ENCODE measurements at places on chromosomes 13 and 19. TPM values are rescaled to one million over a fixed set of nuclear protein-coding genes. Genes with fewer than 3 reads are reported as not detected.

DNA sequence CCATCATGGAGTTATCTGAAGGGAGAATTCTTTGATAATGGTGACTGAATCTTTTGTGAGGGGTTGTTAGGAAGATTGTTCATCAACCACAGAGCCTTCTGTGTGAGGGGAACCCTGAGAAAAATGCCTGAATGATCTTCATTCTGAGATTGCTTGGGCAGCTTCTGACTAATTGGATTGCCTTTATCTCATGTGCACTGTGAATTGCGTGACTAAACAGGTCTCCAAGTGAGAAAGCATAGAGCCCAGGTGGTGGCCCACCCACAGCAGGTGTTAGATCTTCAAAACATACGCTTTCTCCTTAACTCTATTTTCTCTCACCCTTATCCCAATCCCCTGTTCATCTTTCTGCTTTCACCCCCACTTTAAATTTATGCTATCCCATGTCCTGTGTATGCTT is 58.3 kb downstream of the DOCK9 start:
- no peak overlapping the region for H3K27ac ChIP-seq
- DNase-seq, result no peak
- H3K4me1 ChIP-seq, result no peaks in the 10 kb centered on the region
- no peak overlapping the region for H3K4me3 ChIP-seq

SBSN gene
- not detected for total RNA-seq

HNRNPA1L2 gene
- 2.5 TPM for total RNA-seq

CYP2A7 gene
- total RNA-seq, result 0.37 TPM

IFT88 gene
- 11.8 TPM for total RNA-seq

Data from colonic mucosa (tissue), 4 donors.